Activated naive CD4-positive, alpha-beta T cell treated with anti-CD3 and anti-CD28 coated beads for 36 hours (primary cell): ENCODE measurements at places on chromosomes 5 and 9. TPM values are rescaled to one million over a fixed set of nuclear protein-coding genes. Genes with fewer than 3 reads are reported as not detected.

- DNase-seq: no peak
- H3K36me3 ChIP-seq: no peaks in the 10 kb centered on the region
- H3K27ac ChIP-seq: no peak overlapping the region
Measured at GRCh38 chr9:90444609-90445204, 197.9 kb downstream of the DIRAS2 start.

GRCh38 chr9:76677481-76678055, 86.7 kb upstream of the PCA3 start:
- DNase-seq: no peak
- H3K27ac ChIP-seq: no peak overlapping the region
- no peaks in the 10 kb centered on the region for H3K27me3 ChIP-seq
- no peaks in the 10 kb centered on the region for H3K36me3 ChIP-seq

The PCDHGA9 gene
- total RNA-seq: 0.07 TPM

DNA sequence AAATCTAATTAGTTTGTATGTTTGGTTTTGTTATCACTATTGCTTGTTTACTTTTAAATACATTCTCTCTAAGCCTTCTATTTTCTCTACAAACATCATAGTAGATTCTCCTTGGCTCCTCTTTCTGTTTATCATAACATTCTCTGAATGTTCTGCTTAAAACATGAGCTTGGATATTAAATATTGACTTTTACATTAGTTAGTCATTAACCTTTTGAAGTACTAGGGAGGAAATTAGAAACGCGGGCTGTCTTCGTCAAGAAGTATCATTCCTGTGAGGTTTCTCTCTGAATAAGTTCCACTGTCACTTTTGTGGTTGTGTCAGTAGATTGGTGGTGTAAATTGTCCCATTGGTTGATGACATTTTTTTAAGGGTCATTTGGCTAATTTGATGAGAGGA, 821.5 kb downstream of the EFNA5 start:
- no peak for DNase-seq
- no peak overlapping the region for H3K27ac ChIP-seq
- H3K27me3 ChIP-seq: no peaks in the 10 kb centered on the region
- no peak overlapping the region for H3K4me3 ChIP-seq

The P4HA2 gene
- total RNA-seq: 0.47 TPM

The CEP120 gene
- total RNA-seq: 39.5 TPM

The PCDHGA1 gene
- not detected for total RNA-seq

GRCh38 chr5:83641946-83642345, 78.7 kb downstream of the HAPLN1 start:
- H3K4me3 ChIP-seq: no peak overlapping the region
- H3K4me1 ChIP-seq: no peaks in the 10 kb centered on the region
- no peaks in the 10 kb centered on the region for H3K36me3 ChIP-seq
